Cerebellum (tissue), 4 donors: ENCODE measurements at places on chromosomes 2 and 18. TPM values are rescaled to one million over a fixed set of nuclear protein-coding genes. Genes with fewer than 3 reads are reported as not detected.
A peak's percentile ranks its signal among the peaks of the same experiment; 100 is the strongest.

DNA sequence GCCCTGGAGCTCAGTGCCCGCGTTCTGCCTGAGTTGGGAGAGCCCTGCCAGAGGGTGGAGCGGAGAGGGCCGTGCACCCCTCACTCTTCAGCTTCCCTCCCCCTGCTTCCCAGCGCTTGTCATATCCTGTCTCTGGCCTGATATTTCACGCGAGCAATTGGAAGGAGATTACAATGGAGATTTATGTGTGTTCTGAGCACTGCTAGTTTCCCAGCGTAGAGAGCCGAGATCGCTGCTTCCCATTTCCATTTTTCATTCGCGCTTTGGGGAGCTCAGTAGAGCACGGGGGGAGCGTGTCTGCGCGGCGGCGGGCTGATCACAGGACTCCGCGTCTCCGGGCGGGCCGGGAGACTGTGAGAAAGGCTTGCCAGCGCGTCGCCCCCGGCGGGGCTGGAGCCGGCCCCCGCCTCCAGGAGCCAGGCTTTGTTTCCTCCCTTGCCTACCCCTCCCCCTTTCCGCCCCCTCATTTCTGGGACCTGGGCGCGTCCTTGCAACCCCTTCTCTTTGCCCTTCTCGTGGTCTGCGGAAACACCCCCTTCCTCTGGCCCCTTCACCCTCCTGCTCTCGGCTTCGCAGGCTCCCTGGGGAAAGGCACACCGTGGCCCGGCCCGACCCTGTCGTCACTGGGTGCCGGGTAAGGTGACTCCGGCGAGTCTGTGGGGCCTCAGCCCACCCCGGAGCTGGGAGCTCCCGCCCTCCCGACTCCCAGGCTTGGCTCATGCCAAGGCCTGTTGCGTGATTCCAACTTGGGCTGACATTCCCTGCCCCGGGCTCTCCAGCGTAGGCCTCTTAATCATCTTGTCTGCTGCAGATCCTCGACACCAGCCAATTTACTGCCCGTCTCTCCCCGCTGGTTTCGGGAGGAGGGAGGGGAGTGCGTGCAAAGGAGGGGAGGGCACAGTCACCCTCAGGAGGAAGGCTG lies 5.8 kb downstream of the DLX2 start:
- no peak for DNase-seq

The COMMD1 gene
- 40.3 TPM for total RNA-seq

GRCh38 chr2:171778515-171778914 lies 91.2 kb downstream of the DYNC1I2 start:
- DNase-seq = no peak

GRCh38 chr2:75676464-75676863 lies 29.9 kb downstream of the MRPL19 start:
- DNase-seq = no peak

GRCh38 chr18:37332628-37333420 lies 232.8 kb downstream of the CELF4 start:
- DNase-seq = no peak

The PTH2R gene
- total RNA-seq = not detected

DNA sequence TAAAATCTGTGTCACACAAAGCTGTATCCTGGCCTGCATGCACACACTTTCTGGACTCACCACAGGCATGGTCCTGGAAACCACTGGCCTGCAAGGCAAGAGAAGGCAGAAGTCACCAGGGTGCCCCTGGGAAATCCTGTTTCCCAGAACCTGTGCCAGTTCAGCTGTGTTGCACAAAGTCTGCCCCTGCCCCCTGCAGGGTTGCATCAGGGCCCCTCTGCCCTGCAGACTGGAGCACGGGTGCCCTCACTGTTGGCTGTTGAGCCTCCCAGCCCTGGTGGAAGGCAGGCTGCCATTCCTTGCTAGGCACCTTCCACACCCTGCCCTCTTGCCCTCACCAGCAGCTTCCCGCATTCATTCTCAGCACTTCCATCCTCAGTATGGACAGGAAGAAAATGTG lies 18.0 kb upstream of the TUBB6 start:
- no peak for DNase-seq

DNA sequence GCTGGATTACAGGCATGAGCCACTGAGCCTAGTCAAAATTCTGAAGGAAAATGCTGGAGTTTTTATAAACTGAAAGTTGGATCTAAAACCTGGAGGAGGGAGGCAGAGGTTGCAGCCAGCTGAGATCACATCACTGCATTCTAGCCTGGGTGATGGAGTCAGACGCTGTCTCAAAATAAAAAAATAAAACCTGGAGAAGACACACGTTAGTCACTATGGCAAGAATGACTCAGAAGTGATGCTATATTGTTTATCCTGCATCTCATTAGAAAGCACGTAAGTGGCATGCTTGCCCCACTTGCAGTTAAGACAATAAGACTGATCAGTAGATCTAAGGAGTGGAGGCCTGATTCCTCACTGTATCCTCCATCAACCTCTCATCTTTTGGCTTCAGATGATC lies 106.6 kb upstream of the STON1 start:
- no peak for DNase-seq

The DSG1 gene
- total RNA-seq = 0.27 TPM

The AQP4 gene
- 84.5 TPM for total RNA-seq

The IHH gene
- not detected for total RNA-seq

DNA sequence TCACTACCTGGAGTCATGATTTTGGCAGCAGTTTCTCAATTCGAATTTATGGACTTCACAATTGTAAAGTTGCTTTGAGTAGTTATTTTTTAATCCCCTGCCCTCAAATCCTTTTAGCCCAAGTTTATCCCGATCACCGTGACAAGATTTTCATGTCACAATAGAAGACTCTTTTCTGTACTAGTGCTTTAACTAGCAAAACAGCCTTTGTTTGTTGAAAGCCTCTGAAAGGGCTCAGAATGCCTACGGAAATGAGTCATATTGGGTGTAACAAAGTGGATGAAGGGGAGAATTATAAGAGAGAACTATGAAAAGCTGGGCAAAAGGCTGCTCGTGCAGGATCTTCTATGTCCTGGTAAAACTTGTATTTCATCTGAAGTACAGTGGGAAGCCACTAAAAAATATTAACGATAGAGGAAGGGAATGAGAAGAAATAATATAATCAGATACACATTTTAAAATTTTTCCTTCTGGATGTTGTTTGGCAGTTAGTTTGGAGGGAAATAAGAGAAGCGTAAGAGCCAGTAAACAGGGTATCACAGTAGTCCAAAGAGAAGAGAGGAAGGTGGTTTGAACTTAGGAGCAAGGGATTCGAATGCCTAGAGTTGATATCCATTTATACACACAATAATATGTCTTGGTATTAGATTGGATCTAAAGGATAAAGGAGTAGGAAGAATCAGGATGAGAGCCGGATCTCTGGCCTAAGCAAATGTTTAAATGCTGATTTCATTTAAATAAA lies 114.9 kb downstream of the GALNT13 start:
- DNase-seq = no peak

GRCh38 chr2:42142547-42143184 lies 26.5 kb upstream of the EML4 start:
- no peak for DNase-seq

The POTEJ gene
- 0.45 TPM for total RNA-seq

DNA sequence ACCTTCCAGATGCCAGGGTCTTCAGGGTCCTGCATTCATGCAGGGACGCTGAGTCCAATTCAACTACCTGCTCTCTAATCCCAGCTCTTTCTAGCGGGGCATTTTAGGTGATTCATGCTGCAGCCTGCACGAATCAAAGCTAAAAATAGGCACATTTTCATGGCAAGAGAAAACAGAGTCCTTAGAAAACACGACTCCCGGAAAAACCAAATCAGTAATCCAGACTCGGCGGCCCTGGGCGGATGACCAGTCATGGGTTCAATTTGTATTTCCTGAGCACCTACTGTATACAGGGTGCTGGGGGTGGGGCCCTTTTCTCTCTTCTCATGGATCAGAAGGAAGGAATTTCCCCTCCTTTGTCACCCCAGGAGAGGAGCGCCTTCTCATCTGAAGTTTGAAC lies 64.4 kb downstream of the LONRF2 start:
- DNase-seq = peak; percentile 56

GRCh38 chr2:225040856-225041206 lies 1.4 kb downstream of the DOCK10 start:
- DNase-seq = peak; percentile 3

GRCh38 chr2:233468047-233468740 lies 98.4 kb downstream of the USP40 start:
- DNase-seq = no peak
